ENCODE measurements at places on chromosomes 4 and X.

DNA sequence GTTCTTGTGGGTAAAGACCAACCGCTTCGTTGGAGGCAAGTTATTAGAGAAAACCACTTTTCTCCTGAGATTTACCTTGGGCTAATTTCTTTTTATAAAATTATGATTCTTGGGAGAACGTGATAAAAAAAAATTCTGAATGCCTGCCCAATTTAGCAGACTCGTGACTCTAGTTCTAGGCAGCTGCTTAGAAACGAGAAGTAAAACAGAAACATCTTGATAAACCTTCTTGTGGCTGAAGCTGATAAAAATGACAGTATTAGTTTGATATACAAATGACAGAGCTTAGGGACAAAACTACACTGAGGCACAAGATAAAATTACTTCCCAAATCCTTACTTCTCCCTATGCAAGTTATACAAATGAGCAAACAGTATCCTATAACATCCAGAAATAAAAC lies 458.9 kb upstream of the TEX13C start:
- DNase-seq, result no peak

DNA sequence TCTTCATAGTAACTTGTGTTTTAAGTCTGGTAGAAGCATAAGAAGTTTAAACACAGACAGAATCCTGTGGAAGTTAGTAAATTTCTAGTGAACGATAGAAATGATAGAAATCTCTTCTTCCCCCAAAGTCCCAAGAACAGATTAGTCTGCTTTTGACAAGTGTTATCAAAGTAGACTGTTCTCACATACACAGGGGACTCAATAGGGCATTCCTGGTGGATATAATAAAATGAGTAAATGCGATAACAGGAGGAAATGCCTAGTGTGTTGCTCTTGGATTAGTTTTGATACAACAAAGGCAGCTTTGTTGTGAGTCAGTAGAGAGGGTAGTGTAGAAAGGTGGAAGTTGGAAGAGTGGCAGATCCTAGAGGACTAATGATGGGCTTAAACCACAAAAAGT lies 43.5 kb downstream of the CLCN3 start:
- no peak for DNase-seq

- DNase-seq, result no peak
These were observed 69.8 kb upstream of the FAT4 start for GRCh38 chr4:125244848-125245450.

DNA sequence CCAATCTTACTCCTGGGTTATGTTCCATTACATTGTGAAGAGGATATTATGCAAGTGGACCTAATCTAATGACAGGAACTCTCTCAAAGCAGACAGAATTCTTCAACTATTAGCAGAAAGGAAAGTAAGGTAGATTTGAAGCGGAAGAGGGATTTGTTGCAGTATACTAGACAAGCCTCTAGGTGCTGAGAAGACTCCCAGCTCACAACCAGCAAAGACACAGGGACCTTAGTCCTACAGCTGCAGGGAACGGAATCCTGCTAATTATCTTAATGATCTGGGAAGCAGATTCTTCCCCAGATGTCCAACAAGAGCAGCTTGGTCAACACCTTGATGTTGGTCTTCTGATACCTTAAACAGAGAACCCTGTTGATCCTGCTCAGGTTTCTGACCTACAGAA lies 73.6 kb downstream of the STK32B start:
- no peak for DNase-seq

DNA sequence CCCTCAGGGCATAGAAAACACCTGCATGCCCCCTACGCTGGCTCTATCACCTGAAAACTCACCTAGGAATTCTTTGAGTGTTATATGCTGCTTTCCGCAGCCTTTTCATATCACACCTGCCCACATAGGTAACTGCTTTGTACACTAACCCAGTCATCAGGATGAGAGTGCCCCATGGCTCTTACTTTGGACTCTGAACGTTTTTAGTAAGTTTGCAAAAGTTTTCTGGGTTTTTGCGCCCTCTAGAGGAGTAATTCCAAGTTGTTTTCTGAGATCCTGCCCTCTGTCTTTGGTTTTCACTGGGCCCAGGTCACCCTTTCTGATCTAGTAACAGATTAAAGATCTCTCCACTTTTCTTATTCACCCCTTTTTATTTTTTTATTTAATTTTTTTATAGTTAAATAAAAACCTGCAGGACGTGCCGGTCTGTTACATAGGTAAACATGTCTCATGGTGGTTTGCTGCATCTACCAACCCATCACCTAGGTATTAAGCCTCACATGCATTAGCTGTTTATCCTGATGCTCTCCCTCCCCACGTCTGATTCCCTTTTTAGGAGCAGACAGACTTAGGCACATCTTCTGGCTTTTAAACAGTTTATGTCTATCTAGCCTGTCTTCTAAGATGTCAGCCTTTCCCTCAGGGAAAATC lies 139.2 kb downstream of the NWD2 start:
- DNase-seq, result peak; percentile 9

DNA sequence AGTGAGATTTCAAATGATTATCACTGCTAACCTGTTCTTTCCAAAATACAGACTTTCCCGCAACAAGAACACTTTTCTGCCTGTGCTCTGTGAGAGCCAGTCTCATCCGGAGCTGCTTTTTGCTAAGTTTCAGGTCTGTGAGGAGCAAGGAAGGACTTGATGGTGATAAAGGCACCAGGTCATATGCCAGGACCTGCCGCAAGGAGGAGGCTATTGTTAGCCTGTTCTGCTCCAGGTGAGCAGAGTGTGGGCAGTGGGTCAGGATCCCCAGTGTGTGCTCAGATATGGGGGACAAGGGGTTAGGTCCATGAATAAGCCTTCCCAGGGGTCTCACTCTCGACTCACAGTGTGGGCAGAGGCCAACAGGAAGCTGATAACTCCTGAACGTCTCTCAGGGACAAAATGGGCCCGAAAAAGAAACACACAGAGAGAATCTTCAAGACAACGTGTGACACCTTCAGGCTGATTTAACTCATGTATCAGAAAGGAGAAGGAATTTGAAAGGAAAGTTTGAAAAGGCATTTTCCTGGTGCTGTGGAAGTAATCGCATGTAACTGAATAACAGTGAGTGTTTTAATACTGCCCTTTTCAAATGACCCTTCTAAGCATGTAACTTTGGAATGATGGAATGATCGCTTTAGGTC lies 57.7 kb upstream of the PDLIM3 start:
- no peak for DNase-seq

DNA sequence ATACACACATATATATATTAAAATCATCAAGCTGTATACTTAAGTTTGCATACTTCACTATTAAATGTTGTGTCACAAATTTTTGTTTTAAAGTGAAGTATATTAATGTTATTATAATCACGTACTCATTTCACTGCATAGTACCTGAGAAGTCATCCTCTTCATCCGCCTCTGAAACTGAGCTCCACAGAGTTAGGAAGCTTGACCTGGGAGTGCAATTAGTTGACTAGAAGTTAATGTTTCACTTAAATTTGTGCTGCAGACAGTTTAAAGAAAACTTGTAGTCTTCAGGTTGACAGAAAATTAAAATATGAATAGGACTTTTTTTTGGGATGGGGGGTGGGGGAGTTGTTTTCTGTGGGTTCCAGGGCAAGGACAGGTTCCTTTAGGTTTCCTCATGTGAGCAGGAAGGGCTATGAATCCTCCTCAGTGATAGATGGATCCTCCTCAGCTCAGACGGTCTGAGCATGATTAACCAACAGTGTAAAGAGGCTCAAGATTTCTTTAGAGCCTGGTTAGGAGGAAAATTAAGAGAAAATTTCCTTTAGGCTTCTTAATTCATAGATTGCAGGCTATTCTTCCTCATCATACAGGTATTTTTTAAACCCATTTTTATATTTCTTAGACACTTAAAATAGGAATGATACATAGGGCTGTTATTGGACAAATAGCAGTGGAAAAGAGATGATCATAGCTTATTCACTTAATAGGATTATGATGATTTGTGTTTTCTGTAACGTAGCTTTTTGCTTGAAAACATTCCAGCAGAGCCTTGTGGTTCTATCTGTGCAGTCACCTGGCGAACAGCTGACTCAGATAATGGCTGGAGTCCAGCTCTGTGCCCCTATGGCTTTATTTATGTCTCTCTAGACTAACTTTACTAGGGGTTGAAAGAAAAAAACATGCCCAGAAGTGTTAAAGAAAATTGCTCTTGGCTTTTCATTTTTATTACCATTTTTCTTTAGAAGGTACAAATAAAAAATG lies 102.7 kb downstream of the SLC4A4 start:
- DNase-seq, result no peak

- no peak for DNase-seq
These were observed 140.0 kb downstream of the HHIP start for GRCh38 chr4:144785961-144786360.

- DNase-seq, result no peak
These were observed 218.3 kb upstream of the HAND2 start for GRCh38 chr4:173748353-173748752.

All from stimulated activated naive CD8-positive, alpha-beta T cell treated with anti-CD3 and anti-CD28 coated beads, Interleukin-15, Interleukin-2, amounts not matched to agents 100 U/mL and 50 U/mL, for 24 hours (primary cell).